ENCODE measurements at places on chromosomes 5 and 9.

DNA sequence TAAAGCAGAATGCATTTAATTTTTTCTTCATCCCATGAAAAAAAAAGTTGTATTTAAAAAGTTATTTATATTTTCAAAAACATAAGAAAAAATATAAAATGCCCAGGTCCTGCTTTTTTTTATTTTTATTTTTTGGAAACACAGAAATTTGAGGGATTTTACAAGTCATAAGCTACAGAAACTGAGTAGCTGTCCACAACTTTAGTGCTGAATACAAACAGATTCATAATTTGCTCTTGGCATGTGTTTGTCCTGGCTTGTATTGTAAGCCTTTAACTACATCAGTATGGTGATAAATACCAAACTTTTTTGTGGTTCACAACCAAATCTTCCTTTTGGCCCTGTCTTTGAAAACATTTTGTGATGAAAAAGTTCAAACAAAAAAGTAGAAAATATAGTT lies 7.5 kb upstream of the PLCXD3 start:
- DNase-seq: no peak

GRCh38 chr5:33726422-33727165 lies 165.2 kb downstream of the ADAMTS12 start:
- no peak for DNase-seq

GRCh38 chr9:136564379-136564988 lies 18.6 kb upstream of the NOTCH1 start:
- DNase-seq: no peak

DNA sequence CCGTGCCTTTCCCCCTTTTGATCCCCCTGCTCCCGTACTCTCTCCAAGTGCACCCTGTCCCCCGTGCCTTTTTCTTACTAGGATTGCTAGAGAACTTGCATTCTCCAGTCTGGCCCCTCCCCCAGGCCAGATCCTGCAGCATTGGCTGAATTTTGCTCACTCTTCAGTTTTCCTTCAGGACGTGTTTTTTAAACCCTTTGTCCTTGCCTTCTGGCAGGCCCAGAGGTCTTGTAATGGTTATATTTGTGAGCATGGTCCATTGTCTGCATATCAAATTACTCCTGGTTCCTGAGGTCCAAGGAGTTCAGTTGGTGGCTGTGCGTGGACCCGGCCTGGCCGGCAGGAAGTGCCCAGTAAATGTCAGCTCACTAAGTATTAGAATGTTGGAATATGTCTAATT lies 606 bp downstream of the TBC1D13 start:
- no peak for DNase-seq

DNA sequence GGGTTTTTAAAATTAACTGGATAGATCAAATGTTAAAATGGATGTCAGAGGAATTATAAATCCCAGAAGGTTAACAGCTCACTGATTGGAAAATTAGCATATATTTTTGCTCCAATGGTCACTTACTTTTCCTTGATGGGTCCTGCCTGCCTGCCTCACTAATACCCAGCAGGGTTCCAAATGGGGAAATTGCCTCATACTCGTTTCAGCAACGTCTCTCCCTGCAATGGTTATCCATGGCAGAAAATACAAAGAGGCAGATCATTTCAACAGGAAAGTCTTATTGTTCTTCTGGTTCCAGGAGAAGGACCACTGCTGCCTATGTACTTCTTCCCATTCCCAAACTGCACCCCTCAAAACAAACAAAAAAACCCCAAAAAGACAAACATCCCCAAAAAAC lies 71.3 kb downstream of the ERP44 start:
- no peak for DNase-seq

GRCh38 chr5:95884017-95884325 lies 61.4 kb upstream of the GLRX start:
- DNase-seq: no peak

GRCh38 chr5:68385936-68386335 lies 170.4 kb downstream of the PIK3R1 start:
- DNase-seq: no peak

DNA sequence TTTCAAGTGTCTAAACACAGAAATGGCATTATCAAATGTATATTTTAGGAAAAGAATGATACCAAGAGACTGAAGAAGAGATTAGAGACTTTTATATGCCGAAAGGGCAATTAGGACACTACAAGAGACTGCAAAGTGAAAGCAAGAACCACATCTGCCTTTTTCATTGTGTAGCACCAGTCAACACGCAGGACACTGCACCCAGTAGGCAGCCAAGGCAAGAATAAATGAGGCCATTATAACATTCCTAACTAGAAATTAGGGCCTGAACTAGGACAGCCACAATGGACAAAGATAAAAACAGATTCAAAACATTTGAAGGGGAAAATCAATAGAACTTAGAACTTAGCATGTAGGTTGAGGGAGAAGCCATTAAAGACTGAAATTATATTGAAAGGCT lies 10.8 kb downstream of the CETN3 start:
- no peak for DNase-seq

- no peak for DNase-seq
These were observed 40.1 kb downstream of the PCDHGC5 start for GRCh38 chr5:141529002-141529401.

GRCh38 chr5:68010740-68011139 lies 204.8 kb upstream of the PIK3R1 start:
- no peak for DNase-seq
